ENCODE measurements at places on chromosomes 16 and 17.

DNA sequence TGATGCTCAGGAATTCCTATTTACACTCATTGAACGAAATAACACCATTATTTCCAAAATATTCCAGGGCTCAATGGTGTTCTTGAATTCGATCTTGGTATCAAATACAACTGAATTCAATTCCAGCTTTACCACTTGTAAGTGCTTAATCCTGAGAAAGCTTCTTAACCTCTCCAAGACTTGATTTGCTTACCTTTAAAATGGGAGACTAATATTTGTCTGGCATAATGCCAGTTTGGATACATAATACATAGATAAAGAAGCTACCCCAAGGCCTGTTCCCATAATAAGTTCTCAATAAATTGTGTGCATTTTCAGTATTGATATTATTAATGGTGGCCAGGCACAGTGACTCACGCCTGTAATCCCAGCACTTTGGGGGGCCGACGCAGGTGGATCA lies 368.9 kb upstream of the MAF start:
- no peak for DNase-seq

- DNase-seq = no peak
Observed at GRCh38 chr16:86566601-86566965, at the start of gene FOXC2. TSS of gene FOXC2 (plus strand) at chr16:86566829. CDS start at chr16:86567336, 507 bp downstream.

GRCh38 chr16:82083710-82084353 lies 48.8 kb downstream of the HSD17B2 start:
- no peak for DNase-seq

DNA sequence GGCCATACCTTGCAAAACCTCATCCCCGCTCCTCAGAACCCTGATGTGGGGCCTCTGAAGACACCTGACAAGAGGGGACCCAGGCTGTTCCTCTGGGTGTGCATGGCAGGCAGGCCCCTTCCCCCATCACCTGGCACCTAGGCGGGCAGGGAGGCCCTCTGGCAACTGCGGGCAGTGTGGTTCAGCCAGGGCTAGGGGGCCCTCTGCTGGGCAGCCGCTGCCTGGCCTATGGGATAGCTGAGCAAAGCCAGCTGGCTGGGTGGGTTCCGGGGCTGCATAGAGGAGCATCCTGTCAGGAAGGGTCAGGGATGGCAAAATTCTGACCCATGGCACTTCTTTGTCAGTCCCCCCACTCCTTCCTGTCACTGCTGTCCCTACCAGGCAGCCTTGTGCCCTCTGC lies 228.7 kb upstream of the ASIC2 start:
- peak; percentile 3 for DNase-seq

DNA sequence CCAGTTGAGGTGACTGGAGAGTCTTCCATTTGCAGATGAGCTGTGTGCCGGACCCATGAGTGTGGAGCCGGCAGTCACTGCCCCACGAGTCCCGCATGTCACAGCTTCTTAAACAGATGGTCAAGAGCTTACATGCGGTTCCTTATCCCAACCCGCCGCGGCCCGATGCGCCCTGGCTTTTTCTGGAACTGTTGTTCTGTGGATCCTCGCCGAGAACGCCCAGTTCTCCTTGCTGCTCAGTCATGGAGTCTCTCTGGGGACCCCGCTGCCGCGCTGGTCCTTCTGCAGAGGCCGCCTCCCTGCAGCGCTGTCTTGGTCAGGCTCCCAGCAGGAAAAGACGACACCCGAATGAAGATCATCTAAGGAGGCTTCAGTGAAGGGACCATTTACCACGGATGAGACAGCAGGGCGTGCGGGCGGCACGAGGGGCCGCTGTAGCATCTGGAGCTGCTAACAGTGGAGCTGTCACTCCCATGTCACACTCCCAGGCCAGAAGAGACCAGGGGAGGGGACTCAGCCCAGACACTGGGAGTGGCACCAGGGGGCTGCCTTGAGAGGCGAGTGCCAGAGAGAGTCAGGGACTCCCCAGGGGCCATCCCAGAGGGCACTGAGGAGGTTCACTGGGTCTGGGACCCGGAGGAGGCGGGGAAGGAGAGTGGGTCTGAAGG lies 10.8 kb upstream of the LGALS3BP start:
- no peak for DNase-seq

GRCh38 chr17:60639019-60639330 lies 38.7 kb upstream of the BCAS3 start:
- no peak for DNase-seq

DNA sequence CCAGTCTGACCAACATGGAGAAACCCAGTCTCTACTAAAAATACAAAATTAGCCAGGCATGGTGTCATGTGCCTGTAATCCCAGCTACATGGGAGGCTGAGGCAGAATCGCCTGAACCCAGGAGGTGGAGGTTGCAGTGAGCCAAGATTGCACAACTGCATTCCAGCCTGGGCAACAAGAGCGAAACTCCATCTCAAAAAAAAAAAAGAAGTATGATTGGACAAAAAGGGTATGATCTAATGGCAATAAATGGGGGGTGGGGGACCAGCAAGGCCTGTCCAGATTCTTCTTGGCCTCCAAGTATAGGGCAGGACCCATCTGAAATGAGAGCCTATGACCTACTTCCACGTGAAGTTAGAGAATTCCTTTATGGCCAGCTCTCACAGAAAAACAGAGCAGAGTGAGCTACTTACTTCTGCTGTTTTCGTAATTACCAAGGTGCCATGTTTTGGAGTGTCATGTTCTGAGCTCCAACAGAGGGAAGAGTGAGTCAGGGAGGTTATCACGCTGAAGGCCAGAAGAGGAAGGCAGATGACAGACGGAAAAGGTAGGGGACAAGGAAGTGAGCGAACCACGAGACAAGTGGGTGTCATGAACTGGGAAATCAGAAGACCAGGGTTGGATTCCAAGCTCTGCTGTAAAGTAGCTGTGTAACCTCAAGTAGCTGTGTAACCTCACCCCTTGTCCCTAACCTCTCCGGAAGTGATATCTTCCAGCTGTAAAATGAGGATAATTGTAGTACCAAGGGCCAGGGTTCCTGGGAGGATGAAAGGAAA lies 3.6 kb upstream of the ZMYND15 start:
- DNase-seq = no peak

Measured in COR-L47 (cell line).